ENCODE measurements at places on chromosomes 13 and 19. TPM values are rescaled to one million over a fixed set of nuclear protein-coding genes. Genes with fewer than 3 reads are reported as not detected.

Gene ZNF738
- 71.1 TPM for total RNA-seq

DNA sequence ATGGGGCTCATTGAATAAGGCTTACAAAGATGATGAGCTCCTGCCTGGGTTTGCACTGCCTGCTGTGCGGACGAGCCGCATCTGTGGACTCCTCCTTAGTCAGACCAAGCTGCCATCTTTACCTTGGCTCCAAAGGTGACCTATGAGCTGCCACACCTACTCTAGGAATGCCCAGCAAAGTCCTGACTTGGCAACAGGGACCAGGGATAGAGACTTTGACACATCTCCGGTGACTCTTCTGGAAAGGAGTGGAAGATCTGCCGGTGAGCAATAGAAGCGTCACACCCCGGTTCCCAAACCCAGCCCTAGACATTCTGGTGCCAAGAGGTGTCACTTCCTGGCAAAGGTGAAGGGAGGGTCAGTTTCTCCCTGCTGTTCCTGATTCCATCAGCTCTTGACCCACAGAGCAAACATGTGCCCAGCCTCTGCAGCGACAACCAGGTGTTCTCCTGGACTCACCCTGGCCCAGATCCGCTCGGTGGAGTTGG is 50.2 kb upstream of the GTF3A start:
- DNase-seq, result no peak
- H3K4me1 ChIP-seq, result peaks cover 5% of the 10 kb centered on the region
- no peaks in the 10 kb centered on the region for H3K36me3 ChIP-seq
- H3K27ac ChIP-seq, result no peak overlapping the region
- peaks cover 59% of the 10 kb centered on the region for H3K27me3 ChIP-seq

DNA sequence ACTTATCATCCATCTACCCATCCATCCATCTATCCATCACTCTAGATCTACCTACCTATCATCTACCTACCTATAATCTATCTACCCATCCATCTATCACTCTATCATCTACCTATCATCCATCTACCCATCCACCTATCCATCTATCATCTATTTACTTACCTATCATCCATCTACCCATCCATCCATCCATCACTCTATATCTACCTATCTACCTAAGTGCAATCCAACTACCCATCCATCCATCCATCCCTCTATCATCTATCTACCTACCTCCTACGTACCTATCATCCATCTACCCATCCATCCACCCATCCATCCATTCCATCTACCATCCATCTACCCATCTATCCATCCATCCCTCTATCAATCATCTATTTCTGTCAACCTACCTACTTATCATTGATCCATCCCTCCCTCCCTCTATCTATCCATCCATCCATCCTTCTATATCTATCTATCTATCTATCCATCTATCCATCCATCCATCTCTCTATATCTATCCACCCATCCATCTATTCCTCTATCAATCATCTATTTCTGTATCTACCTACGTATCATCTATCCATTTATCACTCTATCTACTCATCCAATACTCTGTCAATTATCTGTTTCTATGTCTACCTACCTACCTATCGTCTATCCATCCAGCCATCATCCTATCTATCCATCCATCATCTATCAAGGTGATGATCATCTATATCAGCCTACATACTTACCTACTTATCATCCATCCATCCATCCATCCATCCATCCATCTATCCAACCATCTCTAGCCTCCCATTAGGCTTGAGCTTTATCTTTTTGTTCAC is 49.1 kb downstream of the CEBPG start:
- no peak overlapping the region for H3K27ac ChIP-seq
- no peaks in the 10 kb centered on the region for H3K36me3 ChIP-seq
- H3K4me3 ChIP-seq, result no peak overlapping the region
- H3K4me1 ChIP-seq, result no peaks in the 10 kb centered on the region

DNA sequence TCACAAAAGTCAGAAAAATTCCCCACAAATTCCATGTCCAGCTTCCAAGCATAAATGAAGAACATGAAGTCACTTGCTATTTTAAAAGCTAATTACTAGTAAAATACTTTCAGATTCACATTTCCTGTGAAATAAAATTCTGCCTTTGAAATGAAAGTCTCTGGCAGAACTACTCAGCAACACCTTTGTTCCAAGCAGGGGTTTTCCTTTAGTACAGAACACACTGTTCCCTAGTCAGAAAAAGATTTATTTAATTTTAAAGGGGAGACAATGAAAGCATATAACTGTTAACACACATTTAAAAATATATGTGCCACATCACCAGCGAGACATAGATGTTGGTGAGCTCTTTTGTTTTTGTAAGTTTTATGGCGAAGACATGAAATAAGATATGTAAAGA is 26.4 kb upstream of the RAP2A start:
- H3K27ac ChIP-seq, result no peak overlapping the region
- H3K4me3 ChIP-seq, result no peak overlapping the region
- H3K27me3 ChIP-seq, result no peaks in the 10 kb centered on the region

GRCh38 chr19:48419158-48419920 is 25.9 kb downstream of the GRIN2D start:
- H3K4me1 ChIP-seq, result peaks cover 30% of the 10 kb centered on the region
- no peak overlapping the region for H3K27ac ChIP-seq
- H3K36me3 ChIP-seq, result no peaks in the 10 kb centered on the region
- H3K27me3 ChIP-seq, result peaks cover 21% of the 10 kb centered on the region

Data from neural crest cell (in vitro differentiated cells).